RWPE2 (cell line): ENCODE measurements at places on chromosomes 5 and 9.

DNA sequence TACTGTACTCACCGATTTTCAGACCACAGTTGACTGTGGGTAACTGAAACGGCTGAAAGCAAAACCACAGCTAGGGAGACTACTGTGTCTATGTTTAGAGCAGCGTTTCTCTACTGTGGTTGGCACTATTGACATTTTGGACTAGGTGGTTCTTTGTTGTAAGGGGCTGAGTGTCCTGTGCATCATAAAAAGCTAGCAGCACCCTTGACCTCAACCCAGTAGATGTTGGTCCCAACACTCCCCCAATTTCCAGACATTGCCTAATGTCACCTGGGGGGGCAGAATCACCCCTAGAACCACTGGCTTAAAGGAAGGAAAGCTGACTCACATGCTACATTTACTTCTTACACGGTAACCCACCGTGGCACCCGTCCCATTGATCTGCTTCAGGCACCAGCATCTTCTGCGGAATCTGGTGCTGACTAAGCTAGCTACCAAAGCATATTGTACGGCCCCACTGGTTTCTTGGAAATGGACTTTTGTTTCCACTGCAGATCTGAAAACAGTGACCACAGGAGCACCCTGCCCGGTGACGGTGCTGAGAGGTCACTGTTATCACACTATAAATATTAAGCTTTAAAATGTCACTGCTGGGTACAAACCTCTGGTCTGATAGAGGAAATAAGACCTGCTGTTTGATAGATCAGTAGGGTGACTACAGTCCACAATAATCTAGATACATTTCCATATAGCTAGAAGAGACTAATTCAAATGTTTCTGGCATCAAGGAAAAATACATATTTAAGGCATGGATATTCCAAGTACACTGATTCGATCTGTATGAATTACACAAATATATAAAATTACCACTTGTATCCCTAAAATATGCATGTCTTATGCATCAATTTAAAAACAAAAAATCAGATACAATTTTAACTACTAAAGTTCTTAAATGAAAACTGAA, 151.4 kb downstream of the HSD17B3 start:
- DNase-seq: no peak

GRCh38 chr9:8628791-8629190, 829.2 kb upstream of the DMAC1 start:
- DNase-seq: no peak

GRCh38 chr9:128927731-128928411, 7.1 kb downstream of the PHYHD1 start:
- no peak for DNase-seq

DNA sequence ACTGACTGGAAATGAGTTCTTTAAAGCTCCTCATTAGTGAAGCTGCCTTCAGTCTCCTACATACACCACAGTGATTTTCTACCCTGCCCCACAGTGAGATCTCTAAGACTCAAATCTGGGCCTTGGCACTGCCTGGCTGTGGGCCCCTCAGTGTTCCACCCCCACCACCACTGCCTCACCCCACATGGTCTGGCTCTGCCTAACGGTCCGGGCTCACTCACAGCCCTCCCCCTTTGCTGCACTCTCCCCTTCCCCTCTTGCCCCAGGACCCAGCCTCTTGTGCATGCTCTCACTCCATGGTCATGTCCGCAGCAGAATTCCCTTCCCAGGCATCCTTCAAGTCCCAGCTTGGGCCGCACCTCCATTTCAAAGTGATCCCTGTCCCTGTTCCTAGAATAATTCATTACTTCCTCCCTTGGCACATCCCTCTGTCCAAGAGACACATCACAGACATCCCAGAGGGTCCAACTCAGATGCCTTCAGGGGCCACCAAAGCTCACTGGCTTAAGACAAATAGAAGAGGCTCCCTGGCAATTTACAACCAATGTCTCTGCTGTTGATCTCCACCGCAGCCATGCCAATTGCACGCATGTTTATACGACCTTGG, 56.7 kb downstream of the HRH2 start:
- peak; percentile 46 for DNase-seq

DNA sequence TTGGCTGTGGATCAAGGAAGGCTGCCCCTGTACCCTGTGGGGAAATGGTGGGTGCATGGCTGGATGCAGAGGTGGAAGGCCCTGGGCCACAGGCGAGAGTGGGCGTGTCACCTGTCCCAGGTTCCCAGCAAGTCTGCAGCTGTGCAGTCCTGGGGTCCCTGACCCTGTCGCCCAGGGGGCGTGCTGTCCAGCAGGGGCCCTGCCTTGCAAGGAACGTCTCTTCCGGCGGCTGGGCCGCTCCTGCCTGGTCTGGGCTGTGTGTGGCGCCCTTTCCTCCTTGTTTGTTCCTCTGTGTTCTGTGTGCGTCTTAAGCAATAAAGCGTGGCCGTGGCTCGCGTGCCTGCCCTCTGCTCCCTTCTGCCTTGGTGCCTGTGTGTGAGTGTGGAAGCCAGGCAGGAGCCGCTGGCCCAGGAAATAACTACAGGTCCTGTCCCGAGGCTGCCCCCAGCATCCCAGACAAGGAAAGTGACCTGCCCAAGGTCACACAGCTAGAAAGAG, 8.4 kb downstream of the SLC2A6 start:
- DNase-seq: no peak

DNA sequence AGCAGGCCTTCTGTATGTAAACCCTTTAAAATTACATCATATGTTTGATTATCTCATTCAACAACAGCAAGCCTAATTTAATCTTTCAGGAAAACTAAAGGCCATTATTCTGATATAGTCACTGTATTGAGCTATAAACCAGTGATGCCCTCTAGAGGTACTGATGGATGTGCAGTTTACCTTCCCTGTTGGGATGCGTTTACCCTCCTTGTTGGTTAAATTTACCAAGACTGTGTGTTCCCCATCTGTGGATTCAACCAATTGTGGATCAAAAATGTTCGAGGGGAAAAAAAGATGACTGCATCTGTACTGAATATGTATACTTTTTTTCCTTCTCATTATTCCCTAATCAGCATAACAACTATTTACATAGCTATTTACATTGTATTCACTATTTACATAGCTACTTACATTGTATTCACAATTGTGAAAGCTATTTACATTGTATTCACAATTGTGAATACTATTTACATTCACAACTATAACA, 3.7 kb upstream of the BAAT start:
- no peak for DNase-seq

GRCh38 chr5:117118499-117118898, 543.9 kb upstream of the SEMA6A start:
- no peak for DNase-seq

- no peak for DNase-seq
These were observed 43.9 kb downstream of the F2RL2 start for GRCh38 chr5:76579166-76579937.

DNA sequence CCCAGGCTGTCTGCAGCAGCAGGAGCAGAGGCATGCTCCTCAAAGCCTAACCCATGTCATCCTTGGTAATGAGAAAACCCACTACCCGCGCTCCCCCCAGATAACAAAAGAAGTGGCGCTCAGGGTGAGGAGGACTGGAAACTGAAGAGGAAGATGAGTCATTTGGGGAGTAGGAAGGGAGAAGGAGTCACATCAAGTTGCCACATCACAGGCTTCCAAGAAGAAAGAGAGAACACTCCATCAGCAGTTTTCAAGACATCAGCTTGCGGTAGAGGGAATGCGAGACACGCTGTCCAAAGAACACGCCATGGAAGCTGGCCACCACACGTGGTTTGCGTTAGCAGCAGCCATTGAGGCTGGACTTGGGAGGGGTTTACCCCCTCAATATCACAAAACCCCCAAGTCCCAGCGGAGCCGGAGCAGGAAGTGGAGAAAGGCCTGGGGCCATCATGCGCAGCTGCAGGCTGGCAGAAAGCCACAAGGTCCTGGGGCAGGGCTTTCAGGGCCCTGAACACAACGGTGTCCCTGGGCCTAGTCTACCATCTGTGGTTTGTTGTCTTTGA, 41.5 kb downstream of the SH3PXD2B start:
- no peak for DNase-seq

GRCh38 chr9:129483415-129484351, 137.2 kb downstream of the C9orf50 start:
- DNase-seq: no peak
